CD8-positive, alpha-beta T cell (primary cell): ENCODE measurements at places on chromosomes 4 and X.

DNA sequence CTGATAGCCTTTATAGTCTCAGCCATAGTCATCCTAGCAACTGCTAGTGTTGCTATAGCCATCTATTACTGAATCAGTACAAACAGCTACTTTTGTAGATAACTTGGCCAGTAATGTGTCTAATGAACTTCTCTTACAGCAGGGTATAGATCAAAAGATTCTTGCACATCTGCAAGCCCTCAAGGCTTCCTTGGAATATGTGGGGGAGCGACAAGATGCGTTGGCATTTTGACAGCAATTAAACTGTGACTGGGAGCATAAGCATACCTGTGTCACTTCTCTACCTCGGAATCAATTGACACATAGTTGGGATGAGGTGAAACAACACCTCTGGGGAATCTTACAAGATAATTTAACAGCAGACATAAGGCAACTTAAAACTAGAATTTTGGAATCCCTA is 87.6 kb downstream of the TMEM144 start:
- no peak for DNase-seq

DNA sequence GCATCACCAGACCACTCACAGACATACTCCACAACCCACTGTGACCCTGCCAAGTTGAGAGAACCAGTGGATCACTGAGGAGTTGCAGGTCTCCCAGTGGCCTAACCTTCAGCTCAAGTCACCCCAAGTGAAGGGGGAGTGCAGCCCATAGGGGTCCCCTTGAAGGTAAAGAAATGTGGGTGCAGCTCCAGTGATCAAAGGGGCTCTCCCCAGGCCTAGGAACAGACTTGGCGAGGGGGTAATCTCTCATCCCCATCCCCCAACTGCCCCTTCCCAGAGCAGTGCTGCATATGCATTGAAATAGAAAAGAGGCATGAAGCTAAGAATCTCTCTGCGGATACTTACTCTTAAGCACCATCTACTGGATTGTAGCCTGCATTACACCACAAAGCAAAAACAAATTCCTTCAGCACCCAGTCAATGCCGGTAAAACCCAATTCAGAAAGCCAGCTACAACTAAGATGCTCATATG is 27.0 kb downstream of the MAGEE1 start:
- DNase-seq: peak; percentile 0

DNA sequence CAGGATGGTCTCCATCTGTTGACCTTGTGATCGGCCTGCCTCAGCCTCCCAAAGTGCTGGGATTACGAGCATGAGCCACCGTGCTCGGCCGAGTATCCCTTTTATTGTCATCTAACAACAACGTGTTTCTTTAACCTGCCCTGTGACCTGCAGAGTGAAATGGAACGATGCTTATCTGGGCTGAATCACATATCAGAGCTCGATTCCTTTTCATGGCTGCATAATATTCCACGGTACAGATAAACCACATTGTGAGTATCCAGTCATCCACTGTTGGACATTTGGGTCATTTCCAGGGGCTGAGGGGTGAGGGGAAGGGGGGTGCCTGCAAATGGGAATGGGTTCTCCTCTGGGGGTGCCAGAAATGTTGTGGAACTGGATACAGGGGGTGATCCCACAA is 260.0 kb downstream of the ASMT start:
- no peak for DNase-seq

DNA sequence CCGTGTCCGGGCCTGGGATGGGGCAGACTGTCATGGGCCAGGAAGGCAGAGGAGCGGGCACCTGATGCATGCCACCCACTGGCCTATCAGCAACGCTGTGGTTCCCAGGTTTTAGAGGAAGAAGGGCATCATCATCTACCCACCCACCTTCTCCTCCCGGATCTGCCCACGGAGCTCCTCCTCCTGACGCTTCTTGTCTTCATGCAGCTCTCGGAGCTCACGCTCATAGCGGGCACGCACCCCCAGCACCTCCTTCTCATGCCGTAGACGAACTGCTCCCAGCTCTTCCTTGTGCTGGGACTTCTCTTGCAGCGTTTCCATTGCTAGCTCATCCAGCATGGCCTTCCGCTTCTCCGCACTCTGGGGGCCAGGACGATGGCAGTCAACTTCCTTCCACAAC is 11.4 kb upstream of the KCND1 start:
- no peak for DNase-seq

GRCh38 chr4:87213421-87214075 is 6.9 kb downstream of the KLHL8 start:
- no peak for DNase-seq

DNA sequence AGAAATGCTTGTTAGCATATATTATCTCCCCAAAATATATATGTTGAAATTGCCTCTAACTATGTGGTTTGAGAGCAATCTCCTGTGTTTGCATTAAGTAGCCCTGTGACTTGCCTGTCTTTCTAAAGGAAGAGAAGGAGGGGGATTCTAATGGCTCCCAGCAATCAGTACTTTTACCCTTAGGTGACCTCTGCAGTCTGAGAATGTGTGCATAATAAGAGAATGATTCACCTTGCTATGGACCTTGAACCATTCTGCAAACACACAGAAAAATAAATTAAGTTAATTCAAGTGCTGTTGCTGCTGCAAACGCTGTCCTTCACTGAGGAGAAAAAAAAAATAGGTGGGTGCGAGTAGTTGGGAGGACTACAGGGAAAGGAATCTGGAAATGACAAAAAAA is 322.2 kb downstream of the IQCM start:
- no peak for DNase-seq

GRCh38 chr4:155367608-155368007 is 9.2 kb downstream of the MAP9 start:
- DNase-seq: no peak

DNA sequence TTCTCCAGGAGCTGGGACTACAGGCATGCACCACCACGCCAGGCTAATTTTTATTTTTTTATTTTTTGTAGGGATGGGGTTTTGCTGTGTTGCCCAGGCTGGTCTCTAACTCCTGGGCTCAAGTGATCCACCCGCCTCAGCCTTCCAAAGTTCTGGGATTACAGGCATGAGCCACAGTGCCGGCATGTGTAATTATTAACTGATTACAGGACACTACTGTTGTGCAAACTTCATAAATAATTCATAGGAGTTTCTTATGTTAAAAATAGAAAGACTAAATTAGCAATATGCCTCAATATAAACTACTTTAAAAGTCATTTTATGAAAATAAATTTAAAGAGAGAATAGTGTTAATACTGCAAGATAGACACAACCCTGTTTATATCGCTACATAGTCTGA is 221.9 kb downstream of the SNCA start:
- no peak for DNase-seq

GRCh38 chr4:20426028-20426427 is 174.3 kb downstream of the SLIT2 start:
- DNase-seq: no peak
